ENCODE measurements at places on chromosomes 2 and 18.

GRCh38 chr2:3039188-3040065, 338.2 kb downstream of the EIPR1 start:
- ATAC-seq = no peak

- ATAC-seq = no peak
Observed at GRCh38 chr2:48228345-48228684, 301.6 kb upstream of the STON1 start.

- ATAC-seq = no peak
Observed at GRCh38 chr2:238053191-238053776, 7.5 kb upstream of the SCLY start.

- no peak for ATAC-seq
Observed at GRCh38 chr2:207437524-207438143, 92.1 kb upstream of the CREB1 start.

DNA sequence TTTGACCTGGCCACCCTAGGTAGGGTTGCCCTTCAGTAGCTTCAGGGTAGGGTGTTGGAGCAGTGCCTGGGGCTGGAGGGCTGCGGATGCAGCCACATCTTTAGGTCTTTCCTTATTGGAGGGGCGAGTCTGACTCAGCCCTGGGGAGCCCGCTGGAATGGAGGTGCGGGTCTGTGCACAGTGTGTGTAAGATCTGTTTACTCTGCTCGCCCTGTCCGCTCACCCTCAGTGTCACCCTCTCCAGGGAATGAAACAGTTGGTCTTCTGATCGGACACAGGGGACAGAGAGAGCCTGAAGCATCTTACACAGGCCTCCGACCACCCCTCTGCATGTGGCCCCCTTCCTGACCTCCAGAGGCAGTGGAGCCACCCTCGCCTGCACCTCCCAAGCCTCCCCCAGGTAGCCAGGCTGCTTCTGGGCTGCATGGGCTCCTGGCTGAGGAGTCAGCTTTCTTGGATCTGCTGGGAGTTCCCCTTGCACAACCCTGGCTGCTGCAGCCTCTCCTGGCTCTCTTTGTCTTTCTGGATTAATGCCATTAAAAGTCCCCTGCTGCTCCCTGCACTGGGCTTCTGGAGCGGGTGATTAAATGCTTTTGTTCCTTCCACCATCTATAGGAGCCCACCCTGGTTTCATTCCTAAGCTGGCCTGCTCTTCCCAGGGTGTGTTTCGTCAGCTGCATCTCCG, 82.6 kb downstream of the ASB1 start:
- ATAC-seq = no peak

DNA sequence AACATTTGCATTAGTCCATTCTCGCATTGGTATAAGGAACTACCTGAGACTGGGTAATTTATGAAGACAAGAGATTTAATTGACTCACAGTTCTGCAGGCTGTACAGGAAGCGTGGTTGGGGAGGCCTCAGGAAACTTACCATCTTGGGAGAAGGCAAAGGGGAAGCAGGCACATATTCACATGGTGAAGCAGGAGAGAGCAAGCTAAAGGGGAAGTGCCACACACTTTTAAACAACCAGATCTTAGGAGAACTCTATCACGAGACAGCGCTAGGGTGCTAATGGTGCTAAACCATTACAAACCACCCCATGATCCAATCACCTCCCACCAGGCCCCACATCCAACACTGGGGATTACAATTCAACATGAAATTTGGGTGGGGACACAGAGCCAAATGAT, 201.7 kb upstream of the MGAT5 start:
- no peak for ATAC-seq

- peak; percentile 87 for ATAC-seq
Observed at GRCh38 chr2:60104514-60105505, 448.6 kb downstream of the BCL11A start.

GRCh38 chr18:12257996-12258718, 4.0 kb downstream of the CIDEA start:
- no peak for ATAC-seq

GRCh38 chr2:65415091-65415490, 17.3 kb downstream of the SPRED2 start:
- ATAC-seq = no peak

DNA sequence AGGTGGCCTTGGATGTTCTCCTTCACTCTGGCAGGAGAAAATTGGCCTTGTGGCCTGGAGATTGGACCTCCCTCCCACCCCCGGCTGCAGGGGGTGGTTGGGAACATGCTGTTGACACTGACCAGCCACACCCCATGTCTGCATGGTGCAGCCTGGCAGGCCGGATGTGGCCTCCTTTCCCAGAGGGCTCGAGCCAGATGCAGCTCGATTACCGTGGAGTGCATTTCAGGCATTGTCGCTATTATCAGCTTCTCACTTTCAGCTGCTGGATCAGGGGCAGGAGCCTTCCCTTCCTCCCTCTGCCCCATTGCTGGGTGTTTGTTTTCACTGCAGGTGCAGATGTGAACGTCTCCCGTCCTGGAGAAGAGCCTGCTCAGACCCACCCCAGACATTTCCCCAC, 211.0 kb upstream of the SIX2 start:
- ATAC-seq = no peak

- no peak for ATAC-seq
Observed at GRCh38 chr2:32632089-32632488, 4.2 kb downstream of the TTC27 start.

DNA sequence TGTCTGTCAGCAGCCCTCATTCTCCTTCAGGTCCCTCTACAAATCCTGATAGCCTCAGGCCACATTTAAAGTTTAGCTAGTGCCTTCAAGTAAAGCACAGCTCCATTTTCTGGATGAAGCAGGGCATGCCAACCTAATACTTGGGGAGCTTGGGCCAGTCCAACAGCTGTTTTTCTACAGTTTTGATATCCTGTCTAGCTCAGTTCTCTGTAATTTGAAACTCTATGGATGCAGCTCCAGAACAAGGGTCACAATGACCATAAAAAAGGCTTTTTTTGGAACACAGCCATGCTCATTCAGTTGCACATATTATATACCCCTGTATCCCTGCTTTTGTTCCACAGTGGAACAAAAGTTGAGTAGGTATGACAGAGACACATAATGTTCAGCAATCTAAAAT, 373.5 kb downstream of the SUCLG1 start:
- ATAC-seq = no peak

GRCh38 chr18:58924473-58924872, 59.8 kb downstream of the ZNF532 start:
- no peak for ATAC-seq

- ATAC-seq = no peak
Observed at GRCh38 chr18:70025580-70025979, 77.9 kb upstream of the CD226 start.

- ATAC-seq = no peak
Observed at GRCh38 chr2:121101093-121101715, 183.8 kb downstream of the TFCP2L1 start.

DNA sequence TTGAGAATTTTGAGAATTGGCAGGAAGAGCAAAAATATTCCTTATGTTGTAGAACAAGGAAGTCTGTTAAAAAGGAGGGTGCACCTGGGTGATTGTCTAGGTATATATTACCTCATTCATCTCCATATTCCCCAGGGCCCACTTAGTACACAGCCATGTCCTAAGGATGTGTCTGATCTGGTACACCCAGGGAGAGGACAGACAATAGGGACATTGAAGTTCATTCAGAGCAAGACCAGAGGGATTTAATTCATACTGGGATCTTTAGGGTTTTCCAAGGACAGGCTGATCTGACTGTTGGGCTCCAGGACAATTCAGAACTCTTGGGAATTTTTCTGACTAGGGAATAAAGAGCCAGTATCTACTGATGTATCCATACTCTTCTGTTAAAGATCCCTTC, 112.1 kb downstream of the PHLPP1 start:
- no peak for ATAC-seq

GRCh38 chr2:159080641-159081040, 112.2 kb downstream of the TANC1 start:
- peak; percentile 20 for ATAC-seq

Measured in stimulated activated memory B cell treated with anti-CD40 and anti-IgM and Interleukin-4, amounts not matched to agents 10 μg/mL and 1 μg/mL and 100 μg/mL, for 72 hours (primary cell).